ENCODE measurements at places on chromosomes 7 and 10.

GRCh38 chr10:78684947-78685346, 383.8 kb upstream of the ZMIZ1 start:
- DNase-seq: no peak

- DNase-seq: no peak
These were observed 45.3 kb upstream of the RAPGEF5 start for GRCh38 chr7:22402250-22402649.

GRCh38 chr7:47026780-47027361, 555.0 kb downstream of the TNS3 start:
- DNase-seq: no peak

- no peak for DNase-seq
These were observed 78.5 kb downstream of the SUGCT start for GRCh38 chr7:40213291-40213690.

DNA sequence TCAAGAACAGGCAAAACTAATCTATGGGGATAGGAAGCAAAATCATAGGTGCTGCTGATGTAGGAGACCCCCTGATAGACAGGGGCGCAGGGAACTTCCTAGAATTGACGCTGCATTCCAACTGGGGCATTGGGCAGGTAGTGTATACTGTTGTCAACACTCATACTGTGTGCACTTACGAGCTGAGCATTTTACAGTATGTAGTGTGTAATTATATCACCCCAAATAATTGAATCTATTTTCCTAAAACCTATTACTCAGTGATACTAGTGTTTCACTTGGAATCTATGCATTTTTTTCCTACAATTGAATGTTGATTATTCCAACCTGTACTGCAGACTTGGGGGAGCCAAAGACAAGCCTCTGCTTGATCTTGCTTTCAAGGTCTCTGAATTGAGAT, 207.0 kb upstream of the PRKCQ start:
- no peak for DNase-seq

DNA sequence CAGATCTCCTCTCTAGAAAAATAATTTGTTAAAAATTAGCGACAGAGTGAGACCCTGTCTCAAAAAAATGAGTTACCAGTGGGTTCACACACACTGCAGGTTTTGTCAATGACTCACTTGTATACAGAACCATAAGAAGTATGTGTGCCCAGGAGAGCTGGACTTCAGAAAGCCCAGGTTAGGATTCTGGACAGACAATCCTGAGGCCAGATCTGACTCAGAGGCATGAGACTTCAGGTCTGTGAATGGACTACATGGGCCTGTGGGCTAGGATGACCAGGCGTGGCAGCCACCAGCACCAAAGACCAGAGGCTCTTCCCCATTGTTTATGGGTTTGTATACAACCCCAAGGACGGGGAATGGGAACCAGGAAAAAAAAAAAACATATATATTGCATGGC, 9.3 kb upstream of the ZNF438 start:
- DNase-seq: no peak

- DNase-seq: no peak
These were observed 21.5 kb downstream of the GUSB start for GRCh38 chr7:65960351-65961074.

GRCh38 chr10:130244928-130245495, 108.8 kb downstream of the GLRX3 start:
- peak; percentile 35 for DNase-seq

DNA sequence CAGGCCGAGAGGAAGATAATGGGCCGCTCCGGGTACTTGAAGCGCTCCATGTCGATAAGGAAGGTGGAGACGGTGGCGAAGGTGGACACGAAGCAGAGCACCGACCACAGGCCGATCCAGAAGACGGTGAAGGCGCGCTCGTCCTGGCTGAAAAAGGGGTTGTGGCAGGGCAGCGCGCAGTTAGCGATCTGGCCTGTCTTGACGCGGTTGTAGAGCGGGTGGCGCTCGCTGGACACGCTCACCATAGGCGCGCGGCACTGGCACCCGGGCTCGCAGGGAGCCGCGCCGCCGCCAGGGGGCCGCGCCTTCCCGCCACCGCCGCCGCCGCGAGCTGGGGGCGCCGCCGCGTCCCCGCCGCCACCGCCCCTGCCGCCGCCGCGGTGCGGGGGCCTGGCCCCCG, 1.6 kb downstream of the FZD8 start:
- peak; percentile 71 for DNase-seq

GRCh38 chr10:97220355-97220754, 34.6 kb upstream of the SLIT1 start:
- DNase-seq: no peak

DNA sequence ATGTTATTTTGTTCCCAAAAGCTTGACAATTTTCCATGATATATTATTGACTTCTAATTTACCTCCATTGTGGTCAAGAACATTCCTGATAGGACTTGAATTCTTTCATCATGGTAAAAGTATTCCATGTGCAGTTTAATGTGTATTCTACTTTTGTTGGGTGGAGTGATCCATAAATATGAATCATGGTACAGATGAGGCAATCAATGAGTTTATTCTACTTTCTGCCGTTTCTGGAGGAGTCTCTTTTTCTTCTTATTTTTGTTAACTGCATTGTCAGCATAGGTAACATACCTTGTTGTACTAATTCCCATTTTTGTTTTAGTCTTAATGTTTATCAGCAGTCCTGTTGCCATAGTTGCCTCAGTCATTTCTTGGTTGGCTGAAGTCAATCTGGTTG, 69.6 kb downstream of the SHOC2 start:
- DNase-seq: no peak

DNA sequence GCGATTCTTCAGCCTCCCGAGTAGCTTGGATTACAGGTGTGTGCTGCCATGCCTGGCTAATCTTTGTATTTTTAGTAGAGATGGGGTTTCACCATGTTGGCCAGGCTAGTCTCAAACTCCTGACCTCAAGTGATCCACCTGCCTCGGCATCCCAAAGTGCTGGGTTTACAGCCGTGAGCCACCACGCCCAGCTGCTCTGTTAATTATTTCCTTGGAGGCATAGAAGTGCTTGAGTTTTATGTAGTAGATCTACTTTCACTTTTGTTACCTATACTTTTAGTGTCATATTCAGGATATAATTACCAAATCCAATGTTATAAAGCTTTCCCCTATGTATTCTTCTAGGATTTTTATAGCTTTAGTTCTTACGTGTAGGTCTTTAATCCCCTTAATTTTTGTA, 1093.0 kb downstream of the GATA3 start:
- DNase-seq: no peak

- DNase-seq: no peak
These were observed 80.9 kb downstream of the NT5C2 start for GRCh38 chr10:103111918-103112877.

- no peak for DNase-seq
These were observed 20.7 kb upstream of the ZMIZ1 start for GRCh38 chr10:79047875-79048638.

- no peak for DNase-seq
These were observed 146.8 kb downstream of the CALN1 start for GRCh38 chr7:72265071-72265904.

DNA sequence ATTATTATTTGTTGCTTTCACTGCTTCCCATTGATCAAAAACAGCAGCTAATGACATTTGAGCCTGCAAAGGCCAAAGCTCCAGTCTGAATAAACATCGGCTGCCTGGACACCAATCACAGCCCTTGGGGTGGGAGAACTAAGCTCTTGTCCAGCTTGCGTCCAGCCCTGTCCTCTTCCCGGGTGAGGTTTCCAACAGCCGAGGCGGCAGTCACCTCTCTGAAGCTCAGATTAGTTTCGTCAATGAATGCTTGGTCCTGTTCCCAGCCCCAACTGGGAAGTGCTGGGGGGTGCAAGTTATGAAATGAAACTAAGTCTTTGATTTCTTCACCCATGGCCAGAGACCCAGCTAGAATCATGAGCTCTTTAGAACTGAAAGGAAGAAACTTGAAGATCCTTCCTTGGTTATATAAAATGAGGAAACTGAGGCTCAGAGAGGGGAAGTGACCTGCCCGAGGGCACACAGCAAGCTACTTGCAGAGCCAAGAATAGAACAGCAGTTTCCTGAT, 114.0 kb upstream of the TCF7L2 start:
- DNase-seq: no peak

DNA sequence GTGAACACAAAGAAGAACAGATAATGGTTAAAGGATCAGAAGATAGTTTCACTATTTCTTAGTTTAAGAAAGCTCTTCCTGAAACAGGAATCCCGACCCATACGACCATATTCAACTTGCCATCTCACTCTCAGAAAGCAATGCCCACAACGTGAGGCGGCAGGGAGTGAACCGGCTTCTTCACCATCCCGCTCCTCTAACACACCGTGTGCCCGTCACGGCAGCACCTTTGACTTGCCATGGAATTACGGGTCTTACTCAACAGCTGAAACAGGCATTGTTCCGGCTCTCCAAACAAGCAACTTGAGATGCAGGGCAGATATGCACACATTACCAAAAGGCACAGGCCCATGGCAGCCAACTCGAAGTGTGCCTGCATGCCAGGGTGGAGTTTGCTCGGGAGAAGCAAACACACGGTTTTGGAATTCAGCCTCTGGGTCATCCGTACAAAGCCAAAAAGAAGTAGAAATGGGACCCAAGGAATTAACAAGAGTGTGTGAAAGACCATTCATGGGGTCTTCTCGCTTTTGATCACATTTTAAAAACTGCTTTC, 293.6 kb downstream of the DNAJB6 start:
- DNase-seq: no peak

GRCh38 chr7:107167483-107168232, 1.1 kb upstream of the HBP1 start:
- DNase-seq: no peak

- no peak for DNase-seq
These were observed 45.9 kb upstream of the DRGX start for GRCh38 chr10:49441488-49442476.

GRCh38 chr10:1102831-1103230, 46.6 kb downstream of the WDR37 start:
- no peak for DNase-seq

GRCh38 chr7:104938741-104939390, 75.1 kb upstream of the KMT2E start:
- no peak for DNase-seq

- DNase-seq: peak; percentile 42
These were observed 20.7 kb downstream of the PLPP4 start for GRCh38 chr10:120477743-120478141.

DNA sequence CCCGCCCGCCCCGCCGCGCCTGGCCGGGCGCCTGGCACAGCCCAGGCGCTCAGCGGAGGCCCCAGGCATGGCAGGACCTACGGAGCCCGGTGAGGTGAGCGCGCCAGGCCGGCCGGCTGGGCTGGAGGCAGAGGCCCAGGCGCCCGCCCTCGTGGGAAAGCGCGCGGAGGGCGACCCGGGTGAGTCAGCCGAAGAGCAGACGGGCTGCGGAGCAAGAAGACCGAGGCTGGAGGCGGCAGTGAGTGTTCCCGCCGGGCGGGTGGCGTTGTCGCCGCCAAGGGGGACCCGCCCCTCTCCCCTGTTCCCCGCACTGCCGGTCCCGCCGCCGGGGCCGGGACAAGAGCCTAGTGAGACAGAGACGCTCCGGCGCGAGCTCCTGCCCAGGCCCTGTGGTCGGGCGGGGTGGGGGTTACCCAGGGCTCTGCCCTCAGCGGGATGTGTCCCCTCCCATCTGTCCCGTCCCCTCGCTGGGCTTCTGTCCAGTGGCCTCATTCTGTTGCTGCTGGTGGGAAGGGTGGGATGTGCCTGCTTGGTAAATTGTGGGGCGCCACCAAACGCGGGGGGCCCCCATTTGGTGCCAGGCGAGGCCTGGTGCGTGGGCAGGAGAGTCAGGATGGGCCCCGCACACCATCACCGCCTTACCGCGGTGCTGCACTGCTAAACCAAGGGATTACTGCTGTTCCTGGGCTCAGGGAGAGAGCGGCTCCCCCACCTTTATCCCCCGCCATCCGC, 17.0 kb upstream of the NODAL start:
- DNase-seq: peak; percentile 76

GRCh38 chr7:117901089-117901797, 28.0 kb upstream of the CTTNBP2 start:
- DNase-seq: no peak

DNA sequence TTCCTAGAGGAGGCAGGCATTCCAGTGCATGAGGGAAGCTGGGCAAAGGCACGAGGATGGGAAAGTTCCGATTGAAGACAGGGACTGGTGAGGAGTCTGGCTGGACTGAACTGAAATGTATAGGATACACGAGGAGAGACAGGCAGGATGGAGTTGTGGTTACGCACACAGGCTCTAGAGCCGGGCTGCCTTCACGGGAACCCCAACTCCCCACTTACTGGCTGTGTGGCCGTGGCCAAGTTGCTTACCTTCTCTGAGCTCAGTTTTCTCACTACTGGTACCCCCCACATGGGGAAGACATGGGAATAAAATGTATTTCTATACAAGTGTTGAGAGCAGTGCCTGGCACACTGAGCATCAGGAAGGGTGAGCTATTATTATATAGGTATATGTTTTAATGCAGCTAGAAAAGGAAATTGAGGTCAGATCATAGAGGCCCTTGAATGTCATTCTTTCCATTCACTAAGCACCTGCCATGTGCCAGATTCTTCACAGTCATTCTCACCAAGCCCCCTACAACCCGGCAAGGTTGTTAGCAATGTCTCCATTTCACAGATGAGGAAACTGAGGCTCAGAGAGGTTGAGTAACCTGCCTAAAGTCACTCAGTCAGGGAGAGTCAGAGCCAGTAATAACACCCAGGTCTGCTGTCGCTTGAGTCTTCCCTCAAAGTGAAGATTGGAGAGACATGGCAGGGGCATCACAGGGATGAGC, 9.7 kb downstream of the CHST3 start:
- DNase-seq: no peak

GRCh38 chr10:118057361-118057760, 10.6 kb upstream of the RAB11FIP2 start:
- DNase-seq: no peak

DNA sequence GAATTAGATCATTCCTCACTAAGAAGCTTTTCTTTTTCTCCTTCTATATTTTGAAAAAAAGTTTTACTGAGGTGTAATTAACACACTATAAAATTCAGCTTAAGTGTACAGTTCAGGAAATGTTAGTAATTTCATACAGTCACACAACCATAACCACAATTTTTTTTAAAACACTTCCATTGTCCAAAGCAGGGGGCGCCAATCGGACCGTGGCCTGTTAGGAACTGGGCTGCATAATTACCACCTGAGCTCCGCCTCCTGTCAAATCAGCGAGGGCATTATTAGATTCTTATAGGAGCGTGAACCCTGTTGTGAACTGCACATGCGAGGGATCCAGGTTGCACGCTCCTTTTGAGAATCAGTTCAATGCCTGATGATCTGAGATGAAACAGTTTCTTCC, 427.1 kb downstream of the TFEC start:
- DNase-seq: no peak

- no peak for DNase-seq
These were observed 3.6 kb downstream of the PLAC9 start for GRCh38 chr10:80136134-80136571.

GRCh38 chr7:94486216-94486615, 23.4 kb upstream of the CASD1 start:
- no peak for DNase-seq

GRCh38 chr10:49645871-49646870, 32.3 kb downstream of the CHAT start:
- DNase-seq: peak; percentile 49

GRCh38 chr7:38565289-38565688, 65.9 kb downstream of the AMPH start:
- DNase-seq: no peak

Data from activated CD8-positive, alpha-beta memory T cell treated with anti-CD3 and anti-CD28 coated beads for 24 hours (primary cell).